ENCODE measurements at places on chromosomes 16 and 17. TPM values are rescaled to one million over a fixed set of nuclear protein-coding genes. Genes with fewer than 3 reads are reported as not detected.

DNA sequence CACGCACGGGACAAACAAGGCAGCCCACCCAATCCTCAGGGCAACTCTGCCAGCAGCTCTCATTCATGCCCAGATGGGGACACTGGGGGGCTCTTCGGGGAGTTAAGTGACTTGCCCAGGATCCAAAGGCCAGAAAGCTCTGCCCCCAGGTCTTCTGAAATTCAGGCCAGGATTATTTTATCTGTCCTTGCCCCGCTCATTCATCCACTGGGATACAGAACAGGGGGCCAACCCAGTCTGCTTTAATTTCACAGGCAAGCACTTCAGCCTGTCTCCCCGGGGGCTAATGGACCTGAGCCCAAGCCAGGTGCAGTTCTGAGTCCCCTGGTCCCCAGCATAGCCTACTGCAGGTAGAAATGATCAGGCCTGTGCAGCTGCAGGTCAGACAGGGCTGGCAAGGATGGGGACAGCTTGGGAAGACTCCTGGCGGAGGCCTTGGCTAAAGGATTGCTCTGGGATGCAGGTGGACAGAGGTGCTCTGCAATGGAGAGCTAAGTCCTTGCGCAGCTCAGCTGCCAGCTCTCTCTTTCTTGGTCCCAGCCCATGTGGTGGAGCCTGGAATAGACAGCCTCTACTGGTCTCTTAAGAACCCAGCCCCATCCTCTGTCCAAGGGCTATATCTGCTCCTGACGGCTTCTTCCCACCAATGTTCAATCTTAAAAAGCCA lies 766 bp upstream of the B3GNT9 start:
- H3K27ac ChIP-seq, result peak overlapping the region; percentile 84
- DNase-seq, result no peak
- no peaks in the 10 kb centered on the region for H3K27me3 ChIP-seq
- H3K4me3 ChIP-seq, result peak overlapping the region; percentile 81
- peaks cover 33% of the 10 kb centered on the region for H3K36me3 ChIP-seq

DNA sequence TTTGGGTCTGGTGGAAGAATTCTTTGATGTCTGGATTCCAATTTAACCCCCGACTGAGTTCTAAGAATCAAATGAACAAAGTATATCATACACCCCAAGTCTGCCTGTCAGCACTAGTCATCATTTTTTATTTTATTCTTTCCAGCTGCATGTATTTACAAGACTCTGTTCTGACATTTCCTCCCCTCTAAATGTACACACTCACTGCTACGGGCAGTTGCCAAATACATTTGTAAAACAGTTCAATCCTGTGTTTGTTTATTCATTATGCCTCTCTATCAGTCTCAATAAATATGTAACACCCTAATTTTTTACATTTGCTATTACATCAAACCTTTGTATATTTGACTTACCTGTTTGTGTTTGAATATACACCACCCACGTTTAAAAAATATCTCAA lies 422.3 kb upstream of the PSMD7 start:
- no peaks in the 10 kb centered on the region for H3K36me3 ChIP-seq
- H3K4me3 ChIP-seq, result no peak overlapping the region
- no peaks in the 10 kb centered on the region for H3K4me1 ChIP-seq
- H3K27me3 ChIP-seq, result peaks cover 9% of the 10 kb centered on the region
- no peak overlapping the region for H3K27ac ChIP-seq
- DNase-seq, result no peak

DNA sequence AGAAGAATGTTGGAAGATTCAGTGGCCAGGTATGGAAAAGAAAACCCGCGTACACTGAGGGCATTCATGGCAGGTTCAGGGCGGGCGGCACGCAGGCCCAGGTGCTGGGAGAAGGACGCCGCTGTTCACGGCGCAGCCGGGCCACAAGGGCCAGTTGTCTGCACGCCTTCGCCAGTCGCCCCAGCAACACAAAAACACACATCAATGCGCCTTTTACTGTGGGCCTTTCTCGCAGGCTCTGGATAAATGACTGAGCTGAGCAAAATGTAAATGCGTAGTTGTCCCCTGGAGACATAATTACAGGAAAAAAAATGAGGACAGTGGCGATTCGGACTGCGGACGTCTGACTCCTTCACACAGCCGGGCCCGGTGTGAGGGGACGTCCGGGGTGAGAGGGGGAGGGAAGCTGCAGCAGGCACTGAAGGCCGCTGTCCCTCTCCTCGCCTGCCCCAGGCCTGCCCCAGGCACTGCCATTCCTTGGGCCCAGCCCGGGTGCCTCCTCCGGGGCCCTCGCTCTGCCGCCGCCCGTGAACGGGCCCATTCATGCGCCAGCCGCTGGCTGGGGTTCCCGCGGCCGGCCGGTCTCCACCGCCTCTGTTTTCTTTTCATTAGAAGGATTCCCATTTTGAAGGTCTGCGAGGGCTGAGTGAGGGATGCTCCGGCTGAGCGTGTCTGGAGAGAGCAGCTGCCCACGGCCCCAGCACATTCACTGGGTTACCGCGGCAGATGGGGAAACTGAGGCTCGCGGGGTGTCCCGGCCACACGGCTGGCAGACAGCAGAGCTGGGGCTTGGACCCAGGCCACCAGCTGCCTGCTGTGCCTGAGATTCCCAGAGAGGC lies 6.5 kb upstream of the ZNF469 start:
- no peaks in the 10 kb centered on the region for H3K36me3 ChIP-seq
- no peaks in the 10 kb centered on the region for H3K27me3 ChIP-seq
- no peak overlapping the region for H3K4me3 ChIP-seq
- no peak for DNase-seq

DNA sequence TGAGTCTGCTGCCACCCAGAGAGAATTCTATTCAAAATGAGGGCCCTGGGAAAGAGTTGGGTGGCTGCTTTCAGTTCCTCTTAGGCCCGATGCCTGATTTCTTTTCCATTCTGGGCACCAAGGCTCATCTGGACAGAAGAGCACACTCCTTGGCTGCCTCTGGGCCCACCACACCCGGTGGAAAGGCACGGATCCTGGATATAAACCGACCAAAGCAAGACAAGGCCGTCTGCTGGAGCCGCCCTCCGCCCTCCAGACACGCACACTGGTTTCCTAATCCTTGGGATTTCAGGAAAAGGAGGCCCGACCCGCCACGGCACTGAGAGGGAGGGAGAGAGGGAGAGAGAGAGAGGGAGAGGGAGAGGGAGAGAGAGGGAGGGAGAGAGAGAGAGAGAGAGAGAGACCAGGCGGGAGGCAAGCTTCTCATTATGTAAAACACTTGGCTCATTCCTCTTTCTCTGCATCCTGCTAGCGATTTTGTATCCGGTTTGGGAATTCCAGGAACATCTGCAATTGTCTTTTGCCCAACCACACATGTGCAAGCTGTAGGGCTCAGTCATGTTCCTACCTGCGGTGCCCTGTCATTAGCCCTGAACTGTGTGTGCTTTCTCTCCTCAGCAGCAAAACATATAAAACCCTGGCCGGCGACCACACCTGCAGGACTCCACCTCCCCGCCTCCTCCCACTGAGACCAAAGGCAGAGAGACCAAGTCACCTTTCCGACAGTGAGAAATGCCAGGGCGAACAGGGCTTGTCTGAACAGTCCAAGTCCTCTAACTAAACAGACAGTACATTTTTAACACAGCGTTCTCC lies 347.2 kb downstream of the SOX9 start:
- no peaks in the 10 kb centered on the region for H3K27me3 ChIP-seq
- DNase-seq, result no peak
- H3K36me3 ChIP-seq, result no peaks in the 10 kb centered on the region
- peak overlapping the region; percentile 93 for H3K27ac ChIP-seq
- peak overlapping the region; percentile 14 for H3K4me3 ChIP-seq

GRCh38 chr16:79628501-79628975 lies 28.0 kb upstream of the MAF start:
- H3K27me3 ChIP-seq, result no peaks in the 10 kb centered on the region
- H3K4me3 ChIP-seq, result no peak overlapping the region
- DNase-seq, result no peak
- H3K27ac ChIP-seq, result no peak overlapping the region

- H3K27me3 ChIP-seq, result no peaks in the 10 kb centered on the region
- no peaks in the 10 kb centered on the region for H3K36me3 ChIP-seq
- DNase-seq, result no peak
- H3K4me1 ChIP-seq, result no peaks in the 10 kb centered on the region
Measured at GRCh38 chr16:5580296-5580695, 482.7 kb upstream of the EEF2KMT start.

- no peaks in the 10 kb centered on the region for H3K27me3 ChIP-seq
- peak within 1 kb of the TSS; percentile 80 for H3K4me3 ChIP-seq
- H3K27ac ChIP-seq, result peak within 1 kb of the TSS; percentile 98
Measured at GRCh38 chr17:41786227-41787020, at the start of gene JUP. Gene JUP, minus strand, starts transcription at chr17:41786711. Its CDS starts 14,857 bp downstream, at chr17:41771854.

- no peaks in the 10 kb centered on the region for H3K27me3 ChIP-seq
- no peaks in the 10 kb centered on the region for H3K4me1 ChIP-seq
- DNase-seq, result no peak
- no peak overlapping the region for H3K4me3 ChIP-seq
- no peaks in the 10 kb centered on the region for H3K36me3 ChIP-seq
Measured at GRCh38 chr16:3907586-3907985, 27.1 kb upstream of the CREBBP start.

DNA sequence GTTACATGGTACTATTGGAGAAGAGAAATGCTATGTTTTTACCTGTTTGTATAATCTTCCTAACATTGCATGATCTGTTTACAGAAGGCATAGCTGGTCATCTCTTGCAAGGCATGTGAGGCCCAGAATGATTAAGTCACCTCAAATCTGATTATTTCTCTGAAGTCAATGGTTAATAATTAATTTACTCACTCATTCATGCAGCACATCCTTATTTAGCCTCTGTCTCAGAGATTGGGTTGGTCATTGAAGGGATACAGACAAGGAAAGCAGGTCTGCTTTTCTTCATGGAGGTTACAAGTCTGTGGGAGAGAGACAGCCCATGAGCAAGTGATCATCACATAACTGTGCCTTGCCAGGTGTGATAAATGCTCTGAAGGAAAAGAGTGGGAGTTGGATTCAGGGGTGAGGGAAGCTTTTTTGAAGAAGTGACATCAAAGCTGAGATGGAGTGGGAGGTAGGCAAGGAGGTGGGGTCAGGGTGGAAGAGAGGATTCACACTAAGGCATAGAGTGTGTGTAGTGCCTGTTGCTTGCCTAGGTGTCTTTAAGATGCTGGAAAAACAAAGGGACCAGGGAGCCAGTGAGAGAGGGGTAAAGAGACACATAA lies 16.3 kb upstream of the RBFOX1 start:
- DNase-seq, result no peak
- no peak overlapping the region for H3K27ac ChIP-seq
- no peaks in the 10 kb centered on the region for H3K27me3 ChIP-seq
- H3K36me3 ChIP-seq, result no peaks in the 10 kb centered on the region
- no peaks in the 10 kb centered on the region for H3K4me1 ChIP-seq
- no peak overlapping the region for H3K4me3 ChIP-seq

DNA sequence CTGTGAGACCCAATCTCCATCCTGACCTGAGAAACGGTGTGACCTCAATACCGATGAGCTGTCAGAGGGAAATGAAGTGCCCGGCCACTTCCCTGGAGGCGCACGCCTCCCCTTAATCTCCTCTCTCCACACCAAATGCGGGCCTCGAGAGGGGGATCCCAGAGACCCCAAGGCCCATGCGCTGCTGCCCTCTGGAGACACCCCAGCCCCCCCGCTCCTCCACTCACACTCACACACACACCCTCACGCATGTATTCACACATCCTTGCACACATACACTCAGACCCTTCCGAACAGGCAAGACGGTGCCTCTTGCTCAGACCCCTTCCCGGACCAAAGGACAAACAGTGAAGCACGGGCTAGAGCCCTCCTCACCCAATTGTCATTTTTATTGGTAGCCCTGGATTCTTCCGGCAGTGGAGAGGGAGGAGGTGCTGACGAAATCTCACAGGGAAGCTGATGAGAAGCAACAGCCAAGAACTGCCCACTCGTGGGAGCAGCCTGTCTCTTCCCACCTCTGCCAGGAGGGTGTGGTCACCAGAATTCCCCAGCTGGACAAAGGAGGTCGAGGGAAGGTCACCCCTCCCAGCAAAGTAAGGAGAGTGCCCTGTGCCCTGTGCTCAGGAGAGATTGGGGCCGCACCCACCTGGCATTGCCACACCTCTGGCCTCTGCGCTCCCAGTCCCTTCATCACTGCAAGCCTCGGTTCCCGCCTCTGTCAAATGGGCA lies 136.0 kb upstream of the TNRC6C start:
- H3K36me3 ChIP-seq, result no peaks in the 10 kb centered on the region
- no peak for DNase-seq
- no peaks in the 10 kb centered on the region for H3K27me3 ChIP-seq

- DNase-seq, result no peak
- H3K27ac ChIP-seq, result peak overlapping the region; percentile 96
- no peaks in the 10 kb centered on the region for H3K27me3 ChIP-seq
- peak overlapping the region; percentile 92 for H3K4me3 ChIP-seq
- H3K36me3 ChIP-seq, result peaks cover 36% of the 10 kb centered on the region
- peaks cover 36% of the 10 kb centered on the region for H3K4me1 ChIP-seq
Measured at GRCh38 chr17:64146418-64147109, 16.6 kb upstream of the ERN1 start.

GRCh38 chr17:74573169-74573568 lies 5.9 kb upstream of the CD300H start:
- H3K36me3 ChIP-seq, result no peaks in the 10 kb centered on the region
- peaks cover 19% of the 10 kb centered on the region for H3K27me3 ChIP-seq
- DNase-seq, result no peak
- H3K27ac ChIP-seq, result no peak overlapping the region
- H3K4me3 ChIP-seq, result no peak overlapping the region
- H3K4me1 ChIP-seq, result peaks cover 20% of the 10 kb centered on the region

GRCh38 chr16:70808371-70808770 lies 7.4 kb upstream of the VAC14 start:
- H3K27ac ChIP-seq, result no peak overlapping the region
- no peaks in the 10 kb centered on the region for H3K36me3 ChIP-seq

- no peak overlapping the region for H3K4me3 ChIP-seq
- DNase-seq, result no peak
- H3K27me3 ChIP-seq, result no peaks in the 10 kb centered on the region
Measured at GRCh38 chr17:29973005-29973404, 31.6 kb downstream of the EFCAB5 start.

Gene MILR1
- total RNA-seq, result 2.5 TPM

Gene SLC5A11
- total RNA-seq, result not detected

Gene RMI2
- 9.0 TPM for total RNA-seq

Gene KRT28
- not detected for total RNA-seq

Gene AHSP
- total RNA-seq, result not detected

Gene SYNGR3
- total RNA-seq, result 1.0 TPM

Gene TMEM114
- total RNA-seq, result not detected

Gene C17orf107
- total RNA-seq, result 0.95 TPM

Gene ZNF385C
- total RNA-seq, result 0.18 TPM

Gene SCARF1
- 2.7 TPM for total RNA-seq
